ENCODE measurements at places on chromosomes 12 and 14.

DNA sequence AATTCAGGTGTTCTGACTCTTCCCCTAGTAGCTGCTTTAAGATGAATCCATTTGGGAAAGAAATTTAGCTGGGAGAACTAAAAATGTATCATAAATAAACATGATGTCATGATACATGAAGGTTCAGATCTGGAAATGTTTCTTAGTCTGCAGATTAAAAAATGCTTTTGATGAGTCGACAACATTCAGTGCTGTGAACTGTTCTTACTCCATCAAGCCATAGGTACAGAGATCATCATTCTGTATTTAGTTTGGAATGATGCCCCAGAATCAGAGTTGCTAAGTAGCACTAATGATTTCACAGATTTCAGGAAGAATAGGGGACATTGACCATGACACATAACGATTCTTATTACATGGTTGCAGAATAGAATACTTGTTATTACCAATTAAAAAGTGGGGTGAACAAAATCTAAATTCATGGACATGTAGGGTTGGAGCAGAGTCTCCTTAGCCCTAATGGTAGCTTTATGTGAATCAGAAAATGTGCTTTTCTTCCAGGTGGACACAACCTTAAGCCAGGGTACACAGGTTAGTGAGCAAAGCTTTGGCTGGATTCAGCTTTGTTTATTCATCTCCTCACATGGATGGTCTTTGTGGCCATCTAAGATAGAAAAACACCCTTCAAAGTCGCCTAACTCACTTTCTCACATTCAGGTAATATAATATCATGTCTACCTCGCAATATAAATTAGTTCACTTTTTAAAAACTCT, 205.4 kb upstream of the SEL1L start:
- DNase-seq = no peak

- DNase-seq = no peak
These were observed 14.2 kb downstream of the ZNF641 start for GRCh38 chr12:48336564-48336963.

DNA sequence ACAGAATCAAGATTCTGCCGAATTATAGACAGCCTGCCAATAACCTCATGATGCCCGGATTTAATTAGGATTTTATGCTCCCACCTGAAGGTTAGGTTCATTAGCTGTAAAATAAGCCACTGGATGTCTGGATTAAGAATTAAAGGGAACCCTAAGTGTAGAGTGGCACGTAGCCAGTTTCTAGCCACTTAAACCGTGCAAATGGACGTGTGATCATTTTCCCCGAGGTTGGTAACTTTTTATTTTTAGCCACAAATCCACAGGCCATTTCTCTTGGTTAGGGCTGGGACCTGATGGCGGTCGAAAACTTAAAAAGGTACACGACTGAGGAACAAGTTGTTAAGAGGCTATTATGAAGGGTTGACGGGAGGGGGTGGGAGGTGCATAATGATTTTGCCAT, 127.3 kb upstream of the TMPO start:
- no peak for DNase-seq

GRCh38 chr12:38138225-38139221, 178.1 kb upstream of the ALG10B start:
- peak; percentile 54 for DNase-seq

DNA sequence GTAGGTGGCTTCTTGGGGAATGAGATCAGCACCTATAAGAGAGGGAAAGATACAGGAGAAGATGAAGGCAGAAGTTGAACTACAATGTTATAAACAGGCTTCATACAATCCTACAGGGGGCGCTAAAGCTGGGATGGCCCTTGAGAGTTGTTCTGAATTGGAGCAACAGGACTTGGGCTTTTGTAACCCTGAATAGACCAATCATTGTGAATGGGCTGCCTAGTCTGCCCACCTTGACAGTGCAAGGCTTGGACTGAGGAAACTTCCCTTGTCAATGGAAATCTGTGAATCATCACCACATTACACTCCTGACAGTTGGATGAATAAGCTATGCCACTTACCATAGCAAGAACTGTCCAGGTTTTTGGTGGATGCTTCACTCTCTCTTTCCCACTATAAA, 306.1 kb downstream of the KCNC2 start:
- DNase-seq = no peak

DNA sequence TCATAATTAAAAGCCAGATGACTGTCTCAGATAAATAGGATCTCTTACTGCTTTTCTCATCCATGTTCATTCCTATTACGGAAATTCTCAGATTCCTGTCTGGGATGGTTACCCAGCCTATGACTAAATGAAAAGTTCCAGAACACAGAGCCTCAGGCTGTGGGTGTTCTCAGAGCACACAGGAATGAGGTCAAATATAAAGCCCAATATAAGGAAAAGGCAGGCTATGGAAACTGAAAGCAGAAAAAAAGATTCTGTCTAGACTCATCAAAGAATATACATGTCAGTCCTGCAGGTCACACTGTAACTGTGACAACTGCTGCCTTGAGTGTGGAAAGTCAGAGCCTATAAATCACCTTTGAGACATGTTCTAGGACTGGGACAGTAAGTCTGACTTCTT, 64.3 kb downstream of the DCAF5 start:
- DNase-seq = no peak

- no peak for DNase-seq
These were observed 43.5 kb downstream of the KCTD10 start for GRCh38 chr12:109433618-109434017.
